ENCODE measurements at places on chromosomes 7 and 10.
A peak's percentile ranks its signal among the peaks of the same experiment; 100 is the strongest.

DNA sequence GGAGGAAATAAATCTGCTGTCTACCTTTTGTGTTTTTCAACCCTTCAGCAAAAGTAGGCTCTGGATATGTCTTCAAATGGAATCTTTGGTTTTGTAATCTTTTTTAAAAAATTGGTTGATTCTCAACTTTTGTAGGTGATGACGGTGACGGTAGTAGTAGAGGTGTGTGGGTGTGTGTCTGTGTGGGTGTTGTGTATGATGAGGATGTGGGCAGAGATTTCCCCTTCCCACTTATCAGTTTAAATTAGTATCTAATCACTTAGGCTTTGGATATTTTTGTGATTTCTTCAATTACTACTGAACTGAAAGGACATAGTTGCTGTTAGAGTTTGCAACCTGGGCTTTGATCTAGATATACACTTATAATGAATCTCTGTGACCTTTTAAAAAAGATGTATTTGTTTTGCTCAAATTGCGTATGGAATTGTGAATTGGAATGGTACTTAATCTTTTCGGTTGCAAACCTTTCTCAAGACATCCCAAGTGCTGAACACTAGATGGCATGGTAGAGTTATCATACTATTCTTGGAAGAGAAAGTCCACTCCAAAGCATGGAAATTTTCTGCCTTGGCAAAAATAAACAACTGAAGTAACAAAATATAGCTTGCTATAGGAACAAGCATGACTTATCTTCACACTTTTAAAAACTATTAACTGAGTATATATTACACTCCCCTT is 51.9 kb upstream of the A1CF start:
- DNase-seq: peak; percentile 16

DNA sequence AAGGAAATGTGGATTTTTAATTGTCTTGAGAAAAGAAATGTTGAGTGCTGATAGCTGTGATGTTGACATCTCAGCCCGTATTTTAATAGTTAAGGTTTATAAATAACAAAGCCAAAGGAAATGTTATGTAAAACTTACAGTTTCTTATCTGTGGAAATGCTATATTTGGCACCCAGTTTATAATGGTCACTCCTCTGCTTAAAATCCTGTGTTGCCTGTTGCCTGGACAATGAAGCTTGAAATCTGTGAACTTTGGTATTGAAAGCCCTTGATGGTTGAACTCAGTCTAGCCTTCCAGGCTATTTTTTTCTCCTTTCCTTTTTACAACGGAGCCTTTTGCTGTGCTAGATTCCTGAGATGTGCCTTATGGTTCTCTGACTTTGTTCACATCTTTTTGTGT is 46.5 kb downstream of the MCU start:
- DNase-seq: peak; percentile 13

GRCh38 chr7:132099163-132099562 is 477.1 kb downstream of the PLXNA4 start:
- DNase-seq: no peak

DNA sequence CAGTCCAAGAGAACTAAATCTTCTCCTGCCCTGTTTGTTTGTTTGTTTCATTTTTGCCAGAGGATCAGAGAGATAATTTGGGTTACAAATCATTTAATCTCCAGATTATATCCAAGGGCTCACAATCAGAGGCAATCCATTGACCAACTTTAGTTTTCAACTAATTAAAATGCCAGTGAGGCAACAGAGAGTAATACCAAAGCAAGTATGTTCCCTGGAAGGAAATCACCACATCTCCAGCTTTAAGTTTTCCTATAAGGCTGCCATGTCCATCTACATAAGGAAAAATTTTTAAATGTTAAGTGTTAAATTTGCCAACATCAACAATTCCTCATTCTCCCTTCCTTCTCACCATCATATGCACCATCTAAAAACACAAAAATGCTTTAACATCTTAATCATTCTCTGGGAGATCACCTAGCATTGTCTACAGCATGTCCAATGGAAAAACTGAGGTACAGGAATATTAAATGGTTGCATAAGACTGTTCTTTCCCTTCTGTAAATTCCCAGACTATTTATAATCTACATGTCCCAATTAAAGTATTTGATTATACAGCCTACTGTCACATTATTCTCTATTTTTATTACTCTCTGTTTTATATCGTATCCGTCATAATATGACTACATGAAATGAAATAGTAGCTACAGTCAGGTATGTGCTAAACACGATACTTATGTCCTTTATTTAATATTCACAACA is 14.1 kb downstream of the USP54 start:
- no peak for DNase-seq

DNA sequence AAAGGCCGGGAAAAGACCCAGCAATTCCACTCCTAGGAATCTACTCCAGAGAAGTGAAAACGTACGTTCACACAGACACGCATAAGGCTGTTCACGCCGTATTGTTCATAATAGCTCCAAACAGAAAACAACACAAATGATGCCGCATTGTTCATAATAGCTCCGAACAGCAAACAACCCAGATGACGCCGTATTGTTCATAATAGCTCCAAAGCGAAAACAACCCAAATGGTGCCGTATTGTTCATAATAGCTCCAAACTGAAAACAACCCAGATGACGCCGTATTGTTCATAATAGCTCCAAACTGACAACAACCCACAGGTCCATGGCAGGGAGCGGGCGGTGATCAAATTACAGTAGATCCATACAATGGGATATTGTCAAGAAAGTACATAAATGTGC is 85.2 kb upstream of the DNAAF5 start:
- no peak for DNase-seq

GRCh38 chr10:76408646-76409045 is 977.2 kb downstream of the LRMDA start:
- no peak for DNase-seq

DNA sequence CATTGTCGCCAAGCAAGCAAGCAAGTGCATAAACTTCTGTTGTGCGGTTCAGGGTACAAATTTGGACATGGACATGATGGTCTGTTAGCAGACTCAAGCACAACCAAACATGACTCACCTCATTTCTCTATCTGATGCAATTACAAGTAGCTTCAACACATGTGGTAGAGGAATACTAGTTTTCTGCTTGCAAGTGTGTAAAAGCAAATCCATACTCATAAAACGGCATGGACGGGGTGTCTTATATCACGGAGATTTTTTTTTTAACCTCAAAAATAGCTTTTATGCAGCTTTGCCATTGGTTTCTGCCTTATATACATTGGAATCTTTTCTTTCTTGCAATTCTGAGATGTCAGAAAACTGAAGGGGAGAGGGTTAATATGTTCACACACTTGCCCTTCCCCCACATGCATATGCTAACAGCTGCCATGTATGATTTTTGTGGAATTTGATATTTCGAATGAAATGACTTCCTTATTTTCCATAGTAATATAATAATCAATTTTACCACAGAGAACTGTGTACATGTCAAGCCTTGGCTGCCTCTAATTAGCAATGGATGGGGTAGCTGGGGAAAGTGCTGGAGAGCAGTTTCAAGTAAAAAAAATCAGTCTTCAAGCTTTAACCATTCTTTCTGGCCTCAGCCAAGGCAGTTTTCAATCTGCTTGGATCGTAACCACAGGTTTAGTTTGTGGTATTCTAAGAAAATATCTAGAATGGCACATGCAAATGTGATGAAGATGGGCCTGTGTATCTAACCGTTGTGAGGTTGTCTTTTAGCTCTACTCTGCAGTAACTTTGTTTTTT is 106.0 kb upstream of the PDCD4 start:
- no peak for DNase-seq

DNA sequence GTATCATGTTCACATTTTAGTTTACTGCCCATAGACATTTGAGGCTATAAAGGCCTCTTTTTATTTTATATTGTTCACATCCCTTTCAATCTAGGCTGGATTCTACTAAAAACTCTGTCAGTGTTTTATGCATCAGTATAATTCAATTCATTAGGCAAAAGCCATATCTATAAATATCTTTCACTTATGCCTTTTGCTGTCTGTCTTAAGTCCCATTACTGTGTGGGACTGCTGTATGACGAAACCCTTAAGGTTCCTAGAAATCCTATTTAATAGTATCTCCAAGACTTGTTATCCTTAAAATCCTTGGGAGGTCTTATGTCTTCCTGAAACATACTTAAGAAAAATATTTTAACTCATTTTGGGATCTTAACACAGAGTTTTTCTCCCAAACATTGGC is 139.2 kb downstream of the HGF start:
- no peak for DNase-seq

- no peak for DNase-seq
Measured at GRCh38 chr10:75129537-75129936, 18.1 kb downstream of the SAMD8 start.

DNA sequence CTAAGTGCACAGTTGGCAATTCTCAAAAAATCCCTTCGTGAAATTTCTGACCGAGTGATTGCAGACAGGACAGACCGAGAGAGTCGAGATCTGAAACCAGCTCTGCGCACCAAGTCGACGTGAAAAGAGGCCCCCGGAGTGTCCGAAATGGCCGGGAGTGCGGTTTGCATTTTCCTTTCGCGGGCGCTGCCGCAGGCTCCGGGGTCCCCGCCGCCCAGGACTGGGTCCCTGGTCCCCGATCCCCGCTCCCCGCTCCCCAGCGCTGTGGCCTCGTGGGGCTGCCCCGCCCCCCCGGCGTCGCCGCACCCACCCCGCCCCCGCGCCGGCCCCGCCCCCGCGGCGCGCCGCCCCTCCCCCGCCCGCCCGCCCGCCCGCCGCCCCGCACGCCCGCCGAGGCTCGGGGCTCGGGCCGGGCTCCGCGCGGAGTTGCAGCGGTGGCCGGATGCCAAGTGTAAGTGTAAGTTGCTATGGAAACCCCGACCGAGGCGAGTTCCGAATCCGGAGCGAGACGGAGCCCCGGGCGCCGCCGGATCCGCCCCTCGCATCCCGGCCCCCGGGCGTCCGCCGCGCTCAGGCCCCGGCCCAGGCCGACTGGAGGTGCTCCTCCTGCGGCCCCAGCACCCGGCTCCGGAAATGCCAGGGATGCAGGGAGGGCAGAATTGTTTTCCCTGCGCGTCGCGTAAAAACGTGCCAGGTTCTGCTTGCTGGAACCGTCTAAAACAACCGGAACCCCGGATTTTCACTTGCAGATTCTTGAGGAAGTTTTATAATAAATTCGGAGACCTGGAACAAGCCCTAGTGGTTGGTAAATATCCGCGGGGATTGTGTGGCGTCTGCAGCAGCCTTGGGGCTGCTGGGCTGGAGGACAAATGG is 4.6 kb downstream of the BMI1 start:
- peak; percentile 80 for DNase-seq

DNA sequence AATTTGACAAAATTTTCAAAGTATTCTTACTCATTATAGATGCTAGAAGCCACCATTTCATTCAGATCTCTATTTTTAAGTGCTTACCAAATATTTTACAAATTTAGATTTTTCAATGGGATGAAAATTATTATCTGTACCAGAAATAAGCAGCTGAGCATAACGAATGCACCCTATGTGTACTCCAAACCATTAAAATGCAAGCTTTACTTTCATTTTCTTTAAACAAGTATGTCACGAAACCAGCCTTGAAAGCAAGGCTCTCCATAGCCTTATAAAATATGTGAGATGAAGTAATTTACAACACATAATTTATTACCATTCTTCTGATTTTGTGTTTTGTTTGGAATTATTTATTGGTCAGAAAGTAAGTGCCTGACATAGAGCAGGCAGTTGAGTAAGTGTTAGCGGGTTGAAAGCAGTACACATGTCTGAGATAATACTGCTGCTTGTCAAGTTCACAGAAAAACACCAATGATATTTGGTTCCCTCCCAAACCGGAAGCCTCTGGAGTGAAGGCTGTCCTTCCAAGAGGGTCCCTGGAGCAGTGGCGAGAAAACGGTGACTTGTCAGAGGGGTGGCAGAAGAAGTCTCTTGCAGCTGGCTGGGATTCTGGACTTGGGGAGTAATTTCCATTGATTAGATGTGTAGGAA is 322.7 kb upstream of the PFKP start:
- DNase-seq: no peak

GRCh38 chr7:30888747-30889146 is 22.9 kb upstream of the AQP1 start:
- DNase-seq: no peak

DNA sequence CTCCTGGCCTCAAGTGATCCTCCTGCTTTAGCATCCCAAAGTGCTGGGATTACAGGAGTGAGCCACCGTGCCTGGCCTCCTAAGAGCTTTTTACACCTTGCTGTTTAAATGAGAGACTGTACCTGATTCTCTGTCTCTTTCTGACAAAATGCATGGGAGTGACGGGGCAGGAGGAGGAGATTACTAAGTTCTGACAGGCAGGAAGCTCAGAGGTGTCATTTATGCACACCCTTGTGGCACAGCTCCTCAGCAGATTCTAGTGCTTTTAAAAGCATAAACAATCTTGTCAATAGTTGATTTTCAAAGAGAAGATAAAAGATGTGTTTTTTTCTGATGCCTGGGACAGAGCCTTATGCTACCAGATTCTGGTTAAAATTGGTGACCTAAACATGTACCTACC is 39.7 kb upstream of the STEAP4 start:
- DNase-seq: no peak

DNA sequence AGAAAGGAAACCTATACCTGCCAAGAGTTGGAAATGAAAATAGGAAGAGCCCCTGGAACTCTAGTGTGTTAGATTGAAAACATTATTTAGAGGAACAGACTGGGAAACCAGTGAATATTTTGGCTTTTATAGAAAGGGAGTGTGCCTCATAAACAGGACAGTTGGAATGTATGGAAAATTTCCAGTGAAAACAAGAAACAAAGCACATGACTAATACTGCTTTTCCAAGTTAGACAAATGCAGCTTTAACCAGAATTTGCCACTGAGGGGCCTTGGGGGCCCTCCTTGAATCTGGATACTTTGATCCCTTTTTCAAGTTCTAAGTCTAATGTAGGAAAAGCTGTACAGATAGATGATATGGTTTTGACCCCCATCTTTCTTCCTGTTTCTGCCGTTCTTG is 21.2 kb downstream of the ITGB8 start:
- DNase-seq: no peak

DNA sequence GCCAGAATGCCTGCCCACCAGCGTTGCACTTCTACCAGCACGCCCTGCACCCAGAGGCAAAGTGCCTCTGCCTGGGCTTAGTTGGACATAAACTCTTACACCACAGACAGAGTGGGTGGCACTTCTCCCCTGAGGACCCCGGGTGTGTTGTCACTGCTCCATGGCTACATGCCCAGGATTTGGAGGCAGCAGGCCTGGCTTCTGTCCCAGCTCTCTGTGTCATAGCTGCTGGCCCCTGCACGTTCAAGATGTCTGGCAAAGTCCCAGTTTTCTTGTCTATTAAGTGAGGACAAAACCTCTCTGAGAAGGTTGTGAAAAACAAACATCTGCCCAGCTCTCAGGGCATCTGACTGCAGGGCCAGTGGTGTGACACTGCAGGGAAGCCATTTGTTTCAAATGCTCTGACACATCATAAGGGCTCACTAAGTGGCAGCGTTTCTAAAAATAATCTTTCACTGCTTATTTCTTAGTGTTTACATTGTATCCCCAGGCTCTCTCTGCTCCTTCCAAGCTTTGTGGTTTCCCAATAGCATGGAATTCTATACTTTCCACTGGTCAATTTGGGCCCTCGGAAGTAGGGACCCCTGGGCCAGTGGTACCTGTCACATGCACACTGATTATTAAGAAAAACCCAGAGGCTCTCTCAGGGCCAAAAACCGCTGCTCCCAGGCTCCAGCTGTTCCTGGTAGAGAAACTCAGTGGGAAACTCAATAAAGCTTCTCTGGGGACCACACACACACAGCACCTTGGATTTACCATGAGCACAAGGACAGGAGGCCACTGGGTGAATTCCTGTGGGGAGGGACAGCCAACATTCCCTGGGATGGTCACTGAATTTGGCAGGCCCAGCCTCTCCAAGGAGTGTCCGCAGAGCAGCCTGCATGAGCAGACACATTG is 86.2 kb upstream of the ANLN start:
- peak; percentile 90 for DNase-seq
